CD4-positive, alpha-beta T cell treated with Interleukin-6 for 4 hours (primary cell): ENCODE measurements at places on chromosomes 12 and 14.
A peak's percentile ranks its signal among the peaks of the same experiment; 100 is the strongest.

DNA sequence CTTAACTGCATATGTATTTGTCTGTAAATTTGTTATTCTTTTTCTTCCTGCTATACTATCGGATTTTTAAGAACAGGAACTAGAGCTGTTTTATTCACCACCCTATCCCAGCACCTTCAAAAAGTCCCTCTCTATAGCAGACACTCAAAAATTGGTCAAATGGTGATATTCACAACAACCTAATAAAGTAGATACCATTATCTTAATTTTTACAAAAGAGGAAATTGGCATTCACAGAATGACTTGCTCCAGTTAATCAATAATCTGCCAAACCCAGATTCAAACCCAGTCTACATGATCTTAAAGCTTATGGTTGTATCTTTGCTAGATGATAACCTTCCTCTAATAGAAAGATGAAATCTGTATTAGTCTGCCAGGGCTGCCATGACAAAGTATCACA lies 426.6 kb downstream of the EGLN3 start:
- no peak for DNase-seq

DNA sequence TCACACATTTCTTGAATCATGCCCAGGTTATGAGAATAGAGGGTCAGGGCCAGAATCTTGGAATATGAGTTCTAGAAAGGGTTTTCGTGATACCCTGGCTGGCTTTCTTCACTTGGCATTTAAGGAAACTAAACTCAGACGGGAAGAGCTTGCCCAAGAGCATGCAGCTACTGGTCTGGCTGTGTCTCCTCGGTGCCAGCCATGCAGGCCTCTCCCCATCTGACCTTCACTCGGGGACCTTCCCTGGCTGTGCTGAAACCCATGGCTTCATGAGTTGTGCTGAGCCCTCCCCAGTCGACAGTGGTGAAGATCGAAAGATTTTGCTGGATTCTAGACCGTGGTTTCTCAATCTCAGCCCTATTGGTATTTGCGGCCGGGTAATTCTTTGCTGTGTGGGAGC lies 38.0 kb downstream of the FOXN3 start:
- no peak for DNase-seq

- peak; percentile 30 for DNase-seq
Measured at GRCh38 chr14:52402812-52403526, 88.9 kb downstream of the PTGER2 start.

DNA sequence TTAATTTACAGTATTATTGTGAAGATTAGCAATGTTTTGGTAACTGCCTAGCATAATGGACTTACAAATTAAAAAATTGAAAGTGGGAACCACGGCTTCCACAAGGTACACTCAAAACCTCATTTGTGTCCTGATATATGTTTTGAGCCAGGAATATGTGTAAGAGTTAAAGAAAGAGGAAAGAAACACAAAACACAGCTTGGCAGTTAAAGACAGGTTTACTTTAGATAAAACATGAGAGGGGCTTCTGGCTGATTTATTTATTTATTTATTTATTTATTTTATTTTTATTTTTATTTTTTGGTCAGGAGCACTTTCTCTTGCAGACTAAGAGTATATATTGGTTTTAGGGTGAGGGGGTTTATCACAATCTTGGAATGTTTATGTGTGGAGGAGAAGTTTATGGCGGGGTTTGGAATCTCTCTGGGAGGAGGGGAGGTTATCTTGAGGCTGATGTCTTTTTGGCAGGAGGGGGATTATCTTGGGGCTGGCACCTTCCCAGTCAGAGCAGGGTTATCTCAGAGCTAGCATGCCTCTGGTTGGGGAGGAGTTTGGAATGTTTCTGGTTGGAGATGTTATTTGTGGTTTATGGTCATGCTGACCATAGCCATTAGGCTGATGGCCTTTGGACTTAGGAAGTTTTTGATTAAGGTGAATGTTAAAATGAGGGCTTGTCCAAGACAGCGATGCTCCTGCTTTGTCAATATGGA lies 436.7 kb downstream of the DAD1 start:
- DNase-seq = no peak

- DNase-seq = no peak
Measured at GRCh38 chr14:68337279-68337678, 455.6 kb downstream of the ZFP36L1 start.
